Right lung (tissue), 10 donors: ENCODE measurements at places on chromosomes 16 and 17. TPM values are rescaled to one million over a fixed set of nuclear protein-coding genes. Genes with fewer than 3 reads are reported as not detected.

DNA sequence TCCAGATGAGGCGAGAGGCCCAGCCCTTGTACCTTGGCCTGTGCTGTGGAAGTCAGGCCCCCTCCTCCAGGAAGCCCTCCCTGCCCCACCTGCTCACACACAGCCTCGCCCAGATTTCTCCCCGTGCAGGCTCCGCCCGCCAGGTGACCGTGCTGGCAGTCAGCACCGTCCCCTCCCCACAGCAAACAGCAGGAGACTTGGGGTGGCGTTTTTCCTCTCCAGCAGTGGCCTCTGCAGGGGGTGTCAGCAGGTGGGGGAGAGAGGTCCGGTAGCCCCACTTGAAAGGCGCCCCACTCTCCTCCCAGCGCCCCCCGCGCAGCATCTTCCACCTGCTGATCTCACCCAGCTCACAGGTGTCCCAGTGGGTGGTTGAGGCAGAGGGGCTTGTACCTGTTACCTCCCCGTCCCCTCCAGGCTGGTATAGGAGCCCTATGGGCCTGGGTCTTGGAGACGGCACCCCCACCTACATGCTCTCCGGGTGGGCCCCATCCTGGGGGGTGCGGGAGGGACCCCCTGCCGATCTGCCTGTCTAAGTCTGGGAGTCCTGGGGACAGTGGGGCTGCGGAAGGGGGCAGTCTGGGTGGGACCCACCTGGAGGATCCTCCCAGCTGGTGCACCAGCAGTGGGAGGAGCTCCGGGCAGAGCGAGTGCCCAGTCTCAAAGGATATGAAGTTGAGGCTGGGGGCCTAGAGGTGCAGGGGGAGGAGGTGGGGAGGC, 4.2 kb upstream of the C1QTNF8 start:
- no peak for DNase-seq

- DNase-seq = no peak
Measured at GRCh38 chr16:1305823-1306222, 3.6 kb upstream of the UBE2I start.

GRCh38 chr17:39769974-39770587, 32.3 kb downstream of the GRB7 start:
- no peak for DNase-seq

GRCh38 chr17:15181333-15181732, 83.8 kb downstream of the PMP22 start:
- DNase-seq = no peak

DGKE gene
- 10.8 TPM for polyA plus RNA-seq

- no peak for DNase-seq
Measured at GRCh38 chr17:78332991-78333390, 26.9 kb downstream of the SOCS3 start.

SDR42E2 gene
- polyA plus RNA-seq = 0.07 TPM

DNA sequence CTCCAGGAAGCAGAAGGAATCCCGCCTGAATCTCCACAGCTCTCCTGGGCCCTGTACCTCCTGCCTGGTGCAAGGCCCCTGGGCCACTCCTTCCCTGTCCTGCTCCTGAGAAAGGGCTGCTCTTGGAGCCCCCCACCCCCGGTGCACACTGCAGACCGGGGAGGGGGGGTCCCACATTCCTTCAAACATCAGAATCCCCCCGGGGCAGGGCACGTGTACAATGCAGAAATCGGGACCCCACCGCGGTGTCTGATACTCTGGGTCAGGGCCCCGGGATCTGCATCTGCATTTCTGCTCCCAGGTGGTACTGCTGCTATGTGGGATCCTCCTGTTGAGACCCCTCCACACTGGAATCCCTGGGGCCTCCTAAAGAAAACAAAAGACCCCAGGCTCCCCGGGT, 99.5 kb upstream of the GSE1 start:
- no peak for DNase-seq

- DNase-seq = no peak
Measured at GRCh38 chr17:17935321-17936271, 36.6 kb downstream of the TOM1L2 start.

- no peak for DNase-seq
Measured at GRCh38 chr16:86337581-86338402, 172.5 kb upstream of the FOXF1 start.

AGRP gene
- polyA plus RNA-seq = not detected

DNA sequence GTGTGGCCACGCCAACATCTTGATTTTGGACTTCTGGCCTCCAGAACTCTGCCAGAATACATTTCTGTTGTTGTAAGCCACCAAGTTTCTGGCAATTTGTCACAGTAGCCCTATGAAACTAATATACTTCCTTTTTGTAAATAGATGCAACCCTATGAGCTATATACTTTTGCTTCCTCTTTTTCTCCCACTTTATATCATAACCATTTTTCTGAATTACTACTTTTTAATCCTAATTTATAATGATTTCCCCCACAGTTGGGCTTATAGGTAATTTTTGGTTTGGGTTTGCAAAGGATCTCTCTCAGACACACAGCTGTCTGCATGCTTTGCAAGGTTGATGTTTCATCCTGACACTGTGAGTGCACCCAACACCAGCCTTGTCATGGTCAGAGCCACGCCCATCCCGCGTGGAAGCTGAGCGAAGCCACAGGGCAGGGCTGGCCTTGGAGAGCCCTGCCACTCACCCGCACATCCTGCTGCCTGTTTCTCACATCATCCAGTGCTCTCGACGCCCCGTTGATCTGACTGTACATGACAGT, 5.8 kb downstream of the TRIM25 start:
- no peak for DNase-seq

SLC16A5 gene
- 22.3 TPM for polyA plus RNA-seq

RNFT1 gene
- 49.9 TPM for polyA plus RNA-seq

CFAP119 gene
- polyA plus RNA-seq = 4.0 TPM

MAPK8IP3 gene
- 55.6 TPM for polyA plus RNA-seq

TAX1BP3 gene
- polyA plus RNA-seq = 64.3 TPM

DNA sequence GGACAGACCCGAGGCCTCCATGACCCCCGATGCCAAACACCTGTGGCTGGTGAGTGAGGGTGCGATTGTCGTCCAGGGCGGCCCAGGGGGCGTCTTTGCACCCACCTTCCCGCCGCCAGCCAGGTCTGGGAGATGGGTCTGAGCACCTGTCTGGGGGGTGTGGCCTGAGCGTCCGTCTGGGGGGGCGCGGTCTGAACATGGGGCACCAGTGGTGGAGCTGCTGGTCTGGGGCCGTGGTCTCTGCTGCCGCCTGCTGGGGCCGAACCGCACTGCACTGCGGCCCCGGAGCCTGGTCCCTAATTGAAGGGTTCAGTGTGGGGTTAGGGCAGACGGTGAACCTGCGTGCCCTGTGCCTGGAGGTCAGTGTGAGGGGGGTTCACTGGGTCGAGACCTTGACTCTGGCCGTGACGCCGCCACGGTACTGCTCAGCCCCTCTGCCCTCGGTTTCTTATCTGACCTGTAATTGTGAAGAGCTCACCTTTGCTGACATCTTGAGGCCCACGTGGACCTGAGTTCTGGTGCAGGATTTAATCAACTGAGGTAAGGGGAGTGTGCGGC, 12.6 kb upstream of the TCF25 start:
- DNase-seq = no peak

PIRT gene
- polyA plus RNA-seq = 0.07 TPM

DNA sequence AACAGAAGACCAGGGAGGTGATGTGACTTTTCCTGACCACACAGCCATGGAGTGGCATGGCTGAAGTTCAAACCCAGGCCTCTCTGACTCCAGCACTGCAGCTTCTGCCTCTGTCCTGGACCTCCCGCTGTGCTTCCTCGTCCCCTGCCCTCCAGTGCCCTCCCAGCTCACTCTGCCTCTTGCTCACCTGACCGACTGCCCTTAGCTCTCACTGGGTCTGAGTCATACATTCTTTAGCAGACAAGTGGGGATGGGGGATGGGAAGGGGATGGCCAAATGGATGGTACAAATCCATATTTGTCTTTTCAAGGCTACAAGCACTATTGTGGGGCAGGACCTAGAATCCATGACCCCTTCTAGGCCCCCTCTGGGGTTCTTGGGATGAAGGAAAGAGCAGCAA, 33.0 kb downstream of the PITPNM3 start:
- no peak for DNase-seq

- DNase-seq = no peak
Measured at GRCh38 chr17:44212507-44213402, 6.7 kb downstream of the UBTF start.

DNA sequence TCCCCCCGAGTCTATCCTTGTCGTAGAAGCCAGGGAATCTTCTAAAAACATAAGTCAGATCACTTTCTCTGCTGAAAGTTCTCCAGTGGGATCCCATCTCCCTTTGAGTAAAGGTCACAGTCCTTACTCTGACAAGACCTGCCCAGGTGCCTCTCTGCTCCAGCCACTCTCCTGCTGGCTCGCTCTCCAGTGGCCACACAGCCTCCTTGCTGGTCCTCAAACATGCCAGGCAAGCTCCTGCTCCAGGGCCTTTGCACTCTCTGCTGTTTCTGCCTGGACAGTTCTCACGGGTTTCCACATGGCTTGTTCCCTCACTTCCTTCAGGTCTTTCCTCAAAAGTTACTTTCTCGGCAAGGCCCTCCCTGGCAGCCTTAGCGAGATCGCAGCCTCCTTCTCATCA, 3.4 kb downstream of the B9D1 start:
- no peak for DNase-seq

SRCIN1 gene
- 10.8 TPM for polyA plus RNA-seq

DNA sequence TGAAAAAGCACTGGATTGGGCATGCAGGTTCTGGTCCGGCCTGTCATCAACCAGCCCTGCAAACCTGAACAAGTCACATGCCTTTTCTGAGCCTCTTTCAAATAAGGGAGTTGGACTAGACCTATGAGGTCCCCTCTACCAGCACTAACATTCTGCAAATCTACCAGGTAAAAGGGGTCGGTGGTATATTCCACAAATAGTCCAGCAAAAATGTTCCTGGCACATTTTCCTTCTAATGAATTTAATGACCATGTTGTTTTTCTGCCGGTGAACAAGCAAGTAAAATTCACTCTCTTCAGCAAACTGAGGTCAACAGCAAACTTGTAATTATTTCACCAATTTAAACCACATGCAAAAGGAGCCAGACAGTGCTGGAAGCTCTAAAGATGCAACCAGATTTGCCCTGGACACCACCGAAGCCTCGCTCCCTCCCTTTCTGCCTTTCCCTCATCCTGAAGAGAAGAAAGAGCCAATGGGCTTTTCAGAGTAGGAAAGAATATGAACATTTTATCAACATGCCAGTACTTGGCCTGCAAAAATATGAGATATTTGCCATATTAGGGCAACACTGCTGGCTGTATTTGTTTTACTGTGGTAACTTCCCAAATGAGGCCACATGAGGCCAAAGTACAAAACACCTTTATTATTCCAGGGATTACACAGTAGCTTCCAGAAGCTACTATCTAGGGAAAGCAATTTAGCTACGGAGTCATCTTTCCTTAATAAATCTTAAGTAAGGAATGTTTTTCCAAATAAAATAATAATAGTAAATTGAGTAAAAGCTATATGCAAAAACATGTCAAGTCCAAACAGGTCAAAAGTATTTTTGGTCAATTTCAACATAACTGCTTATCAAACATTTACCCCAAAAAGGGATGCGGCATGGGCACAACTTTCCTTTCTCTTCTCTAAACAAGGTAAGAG, 45.0 kb downstream of the USP31 start:
- DNase-seq = no peak

DNA sequence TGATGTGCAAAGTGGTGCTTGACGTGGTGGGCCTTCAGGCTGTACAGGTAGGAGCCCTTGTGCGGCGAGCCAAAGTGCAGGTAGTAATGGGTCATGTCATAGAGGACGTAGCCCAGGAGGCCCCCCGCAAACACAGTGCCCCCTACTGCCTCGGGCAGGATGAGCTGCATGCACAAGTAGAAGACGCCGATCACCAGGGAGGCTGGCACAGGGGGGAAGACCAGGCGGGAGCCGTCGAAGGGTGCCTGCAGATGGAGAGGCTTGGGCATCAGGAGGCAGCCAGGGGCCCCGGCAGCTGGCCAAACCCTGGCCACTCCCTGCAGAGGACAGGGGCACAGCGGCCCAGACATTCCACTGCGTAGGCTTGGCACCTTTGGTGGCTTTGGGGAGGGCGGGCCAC, 15.7 kb upstream of the MLKL start:
- DNase-seq = no peak

DNA sequence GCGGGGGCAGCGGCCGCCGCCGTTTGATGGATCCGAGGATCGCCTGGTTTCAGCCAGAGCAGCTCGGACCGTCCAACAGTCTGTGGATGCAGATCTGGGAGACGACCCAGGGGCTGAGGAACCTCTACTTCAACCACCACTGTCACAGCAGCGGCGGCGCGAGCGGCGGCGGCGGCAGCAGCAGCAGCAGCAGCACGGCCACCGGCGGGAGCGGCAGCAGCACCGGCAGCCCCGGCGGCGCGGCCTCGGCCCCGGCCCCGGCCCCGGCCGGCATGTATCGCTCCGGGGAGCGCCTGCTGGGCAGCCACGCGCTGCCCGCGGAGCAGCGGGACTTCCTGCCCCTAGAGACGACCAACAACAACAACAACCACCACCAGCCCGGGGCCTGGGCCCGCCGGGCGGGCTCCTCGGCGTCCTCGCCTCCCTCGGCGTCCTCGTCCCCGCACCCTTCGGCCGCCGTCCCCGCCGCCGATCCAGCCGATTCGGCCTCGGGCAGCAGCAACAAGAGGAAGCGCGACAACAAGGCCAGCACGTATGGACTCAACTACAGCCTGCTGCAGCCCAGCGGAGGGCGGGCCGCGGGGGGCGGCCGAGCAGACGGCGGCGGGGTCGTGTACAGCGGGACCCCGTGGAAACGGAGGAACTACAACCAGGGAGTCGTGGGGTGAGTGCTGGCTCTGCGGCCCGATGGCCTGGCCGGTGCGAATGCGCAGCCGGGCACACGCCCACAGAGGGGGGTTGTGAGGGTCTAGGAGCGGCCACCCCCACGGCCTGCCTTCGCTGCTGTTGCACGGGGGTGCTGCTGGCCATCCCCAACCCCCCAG, 702 bp downstream of the TENT4B start:
- peak; percentile 17 for DNase-seq
